AG09309 (cell line): ENCODE measurements at places on chromosomes 7 and 10.

DNA sequence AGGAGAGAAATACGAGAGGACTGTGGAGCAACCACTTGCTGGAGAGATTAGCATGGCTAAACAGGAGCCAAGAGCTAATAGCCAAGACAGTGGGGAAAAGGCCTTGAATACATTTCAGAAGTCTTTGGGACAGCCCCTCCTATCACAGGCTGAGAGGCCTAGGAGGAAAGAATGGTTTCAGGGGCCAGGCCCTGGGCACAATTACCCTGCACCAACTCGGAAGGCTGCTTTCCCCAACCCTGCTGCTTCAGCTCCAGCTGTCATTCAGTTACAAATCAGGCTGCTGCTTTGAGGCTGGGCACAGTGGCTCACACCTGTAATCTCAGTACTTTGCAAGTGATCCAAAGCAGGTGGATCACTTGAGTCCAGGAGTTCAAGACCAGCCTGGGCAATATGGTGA is 32.0 kb upstream of the SLC35G1 start:
- no peak for DNase-seq

- no peak for DNase-seq
Observed at GRCh38 chr10:22629126-22629525, 85.3 kb downstream of the PIP4K2A start.

- no peak for DNase-seq
Observed at GRCh38 chr7:15784694-15785030, 98.2 kb upstream of the MEOX2 start.

GRCh38 chr7:22672846-22673680 is 53.9 kb upstream of the IL6 start:
- DNase-seq: no peak

- DNase-seq: no peak
Observed at GRCh38 chr7:50793120-50793946, 10.6 kb upstream of the GRB10 start.

GRCh38 chr7:25179325-25179724 is 49.0 kb downstream of the NPVF start:
- DNase-seq: no peak
